Urinary bladder (tissue), 4 donors: ENCODE measurements at places on chromosomes 5 and 9. TPM values are rescaled to one million over a fixed set of nuclear protein-coding genes. Genes with fewer than 3 reads are reported as not detected.

Gene PCDHB7
- 3.2 TPM for total RNA-seq

Gene MYMK
- total RNA-seq = 1.2 TPM

Gene ACSL6
- 2.3 TPM for total RNA-seq

Gene CENPK
- 40.4 TPM for total RNA-seq

Gene CBY3
- not detected for total RNA-seq

Gene FRMPD1
- 1.1 TPM for total RNA-seq

Gene SVEP1
- 80.5 TPM for total RNA-seq

Gene RLN2
- total RNA-seq = not detected

Gene IL5
- not detected for total RNA-seq

Gene SFXN1
- 36.5 TPM for total RNA-seq

Gene ANKDD1B
- 10.3 TPM for total RNA-seq

Gene C5orf52
- not detected for total RNA-seq

Gene SEMA4D
- total RNA-seq = 14.0 TPM

Gene SLC25A2
- total RNA-seq = 0.69 TPM

Gene FBXW2
- total RNA-seq = 48.5 TPM

Gene RALGDS
- total RNA-seq = 32.0 TPM

Gene PCDHGA11
- 12.5 TPM for total RNA-seq

Gene TOR1A
- total RNA-seq = 20.5 TPM

Gene FOXD4L6
- not detected for total RNA-seq

Gene SPINK5
- total RNA-seq = 0.21 TPM

Gene SLCO6A1
- total RNA-seq = not detected
